ENCODE measurements at places on chromosomes 12 and 14.

GRCh38 chr14:35666429-35667043 lies 132.6 kb downstream of the INSM2 start:
- DNase-seq: no peak

- DNase-seq: no peak
Measured at GRCh38 chr12:89236237-89236636, 116.1 kb downstream of the DUSP6 start.

DNA sequence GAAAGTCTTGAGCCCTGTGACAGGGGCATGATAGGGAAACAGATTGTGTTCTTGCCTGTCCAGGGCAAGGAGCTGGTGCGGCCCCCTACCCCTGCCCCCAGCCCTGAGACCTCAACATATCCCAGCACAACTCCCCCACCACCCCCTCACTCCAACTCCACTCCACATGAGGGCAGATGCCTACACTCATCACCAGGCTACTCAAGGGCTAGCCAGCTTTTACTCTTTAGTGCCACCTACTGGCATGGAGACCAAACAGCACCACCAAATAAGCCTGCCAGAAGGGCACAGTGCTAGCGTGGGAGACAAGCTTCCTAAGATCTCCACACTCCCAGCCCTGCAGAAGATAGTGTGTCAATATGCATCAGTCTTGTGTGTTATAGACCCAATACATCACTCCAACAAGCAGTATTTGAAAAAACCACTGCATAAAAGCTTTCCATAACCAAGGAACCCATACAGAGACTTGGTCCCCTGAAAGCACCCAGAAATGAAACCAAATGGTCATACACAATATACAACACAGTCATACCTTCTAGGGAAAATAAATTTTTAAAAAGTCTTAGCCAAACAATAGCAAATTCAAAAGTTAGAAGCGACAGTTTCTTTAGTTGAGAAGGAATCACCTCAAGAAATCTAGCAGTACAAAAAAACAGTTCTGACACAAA lies 154.4 kb downstream of the KCNK10 start:
- DNase-seq: peak; percentile 22

DNA sequence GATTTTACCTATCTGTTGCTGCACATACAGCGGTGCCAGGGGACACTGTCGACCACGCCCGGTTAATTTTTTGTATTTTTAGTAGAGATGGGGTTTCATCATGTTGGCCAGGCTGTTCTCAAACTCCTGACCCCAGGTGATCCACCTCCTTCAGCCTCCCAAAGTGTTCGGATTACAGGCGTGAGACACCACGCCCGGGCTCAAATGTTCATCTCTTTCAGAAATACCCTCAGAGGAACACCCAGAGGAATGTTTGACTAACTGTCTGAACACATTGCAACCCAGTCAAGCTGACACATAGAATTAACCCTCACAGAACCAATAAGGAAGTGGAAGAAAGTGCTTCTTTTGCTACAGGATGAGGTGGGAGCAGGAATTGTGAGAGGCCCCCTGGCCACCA lies 15.0 kb upstream of the ETFBKMT start:
- DNase-seq: no peak

DNA sequence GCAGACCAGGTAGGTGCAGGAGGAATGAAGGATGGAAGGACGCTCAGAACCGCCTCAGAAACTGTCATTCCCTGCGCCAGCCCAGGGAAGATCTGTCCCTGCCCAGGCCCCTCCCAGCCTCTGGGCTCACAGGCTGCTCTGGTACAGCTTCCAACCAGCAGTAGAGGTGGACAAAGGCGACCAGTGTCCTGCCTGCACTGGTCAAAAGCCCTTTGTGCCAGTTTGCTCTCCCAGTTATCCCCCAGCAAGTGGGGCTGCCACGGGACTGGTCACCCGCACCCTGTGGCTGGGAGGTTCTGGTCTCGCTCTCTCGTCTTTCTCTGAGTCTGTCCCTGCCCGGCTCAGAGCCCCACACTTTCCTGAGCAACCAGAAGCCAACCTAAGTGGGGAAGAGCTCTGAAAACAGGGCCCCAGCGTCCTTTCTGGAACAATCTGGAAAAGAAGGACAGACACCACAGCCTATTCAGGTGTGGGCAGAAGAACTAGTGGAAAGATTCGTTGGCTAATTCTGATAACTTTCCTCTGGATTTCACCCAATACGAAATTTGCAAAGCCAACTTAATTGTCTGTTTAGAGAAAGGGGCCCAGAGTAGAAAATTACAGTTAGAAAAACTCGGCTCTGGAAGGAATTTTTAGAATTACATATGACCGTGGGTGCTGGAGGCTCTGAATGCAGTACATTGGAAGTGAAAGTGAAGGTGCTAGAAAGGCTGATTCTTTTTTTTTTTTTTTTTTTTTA lies 21.7 kb downstream of the SNRNP35 start:
- DNase-seq: no peak

DNA sequence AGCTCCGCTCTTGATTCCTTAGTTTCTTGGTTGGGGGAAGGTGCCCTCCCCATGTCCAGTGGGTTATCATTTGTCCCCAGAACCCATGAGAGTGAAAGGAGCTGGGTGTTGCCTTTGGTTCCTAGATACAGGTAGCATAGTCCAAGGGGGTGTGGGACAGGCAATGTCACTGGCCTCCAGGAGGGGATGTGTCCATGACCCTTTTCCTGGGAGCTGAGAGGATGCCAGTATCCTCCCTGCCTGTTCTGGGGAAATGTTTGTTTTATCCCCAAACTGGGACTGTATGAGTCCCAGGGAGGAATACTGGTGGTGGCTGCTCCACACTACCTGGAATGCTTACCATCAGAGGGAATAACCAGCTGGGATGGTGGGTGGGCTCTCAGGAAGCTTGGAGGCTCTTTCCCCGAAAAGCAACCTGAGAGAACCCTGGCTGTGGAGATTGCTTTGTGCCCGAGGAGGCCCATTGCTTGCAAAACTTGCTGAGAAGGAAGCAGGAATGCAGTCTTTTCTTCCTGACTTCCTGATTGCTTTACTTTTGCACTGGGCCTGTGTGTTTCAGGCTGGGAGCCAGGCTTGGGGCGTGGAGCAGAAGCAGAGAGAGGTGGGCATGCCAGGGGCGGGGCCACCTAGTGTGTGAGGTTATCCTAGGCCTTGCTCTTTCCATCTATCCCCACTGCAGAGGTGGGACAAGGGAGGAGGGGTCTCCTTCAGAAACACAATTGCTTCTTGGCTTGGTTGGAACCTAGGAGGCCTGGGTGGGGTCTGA lies 715 bp upstream of the SLC10A1 start:
- DNase-seq: no peak

GRCh38 chr14:68341411-68342212 lies 451.3 kb downstream of the ZFP36L1 start:
- DNase-seq: no peak

DNA sequence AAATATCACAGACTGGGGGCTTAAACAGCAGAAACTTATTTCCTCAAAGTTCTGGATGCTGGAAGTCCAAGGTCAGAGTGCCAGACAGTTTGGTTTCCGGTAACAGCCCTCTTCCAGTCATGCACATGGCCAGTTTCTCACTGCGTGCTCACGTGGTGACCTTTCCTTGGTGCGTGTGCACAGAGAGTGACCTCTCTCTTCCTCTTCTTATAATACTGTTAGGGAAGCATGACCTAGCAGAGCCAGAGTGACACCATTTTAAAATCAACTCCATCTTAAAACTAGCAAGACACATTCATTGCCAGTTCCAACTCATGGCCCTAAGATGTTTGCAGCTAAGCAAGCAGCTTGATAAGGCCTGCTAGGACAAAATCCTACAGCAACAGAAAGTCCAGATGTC lies 221.5 kb upstream of the DAAM1 start:
- DNase-seq: no peak

DNA sequence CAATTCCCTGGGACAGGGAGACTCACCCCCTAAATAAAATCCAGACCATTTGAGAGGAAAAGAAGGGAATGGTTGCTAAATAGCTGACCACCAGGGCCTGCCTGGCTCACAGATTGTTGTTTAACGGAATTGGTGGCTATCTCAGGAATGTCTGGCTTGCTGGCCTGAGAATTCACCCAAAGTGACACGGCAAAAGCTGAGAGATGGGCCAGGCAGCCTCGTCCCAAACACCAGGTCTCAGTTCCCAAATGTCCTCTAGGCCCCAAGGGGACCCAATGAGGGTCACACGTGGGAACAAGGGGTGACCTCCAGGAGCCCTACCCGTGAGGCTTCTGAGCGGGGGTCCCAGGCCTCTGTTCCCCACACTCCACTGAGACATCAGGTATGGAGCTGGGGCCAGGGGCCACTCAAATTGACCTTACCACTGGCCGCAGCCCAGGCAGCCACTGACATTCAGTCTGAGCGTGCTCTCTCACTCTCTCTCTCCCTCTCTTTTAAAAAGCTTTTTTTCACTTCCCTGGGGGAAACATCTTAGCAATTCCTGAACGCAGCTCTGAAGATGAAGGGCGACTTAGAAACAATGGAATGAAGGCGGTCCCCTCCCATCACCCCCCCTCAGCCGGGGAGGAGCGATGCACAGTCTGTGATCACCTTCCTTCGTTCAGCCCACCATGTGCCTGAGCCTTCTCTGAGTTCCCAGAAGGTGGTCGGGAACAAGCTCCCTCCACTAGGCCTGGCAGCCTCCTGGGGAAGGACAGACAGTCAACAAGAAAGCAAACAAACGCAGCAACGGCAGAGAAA lies 131.2 kb downstream of the SCARB1 start:
- DNase-seq: no peak

DNA sequence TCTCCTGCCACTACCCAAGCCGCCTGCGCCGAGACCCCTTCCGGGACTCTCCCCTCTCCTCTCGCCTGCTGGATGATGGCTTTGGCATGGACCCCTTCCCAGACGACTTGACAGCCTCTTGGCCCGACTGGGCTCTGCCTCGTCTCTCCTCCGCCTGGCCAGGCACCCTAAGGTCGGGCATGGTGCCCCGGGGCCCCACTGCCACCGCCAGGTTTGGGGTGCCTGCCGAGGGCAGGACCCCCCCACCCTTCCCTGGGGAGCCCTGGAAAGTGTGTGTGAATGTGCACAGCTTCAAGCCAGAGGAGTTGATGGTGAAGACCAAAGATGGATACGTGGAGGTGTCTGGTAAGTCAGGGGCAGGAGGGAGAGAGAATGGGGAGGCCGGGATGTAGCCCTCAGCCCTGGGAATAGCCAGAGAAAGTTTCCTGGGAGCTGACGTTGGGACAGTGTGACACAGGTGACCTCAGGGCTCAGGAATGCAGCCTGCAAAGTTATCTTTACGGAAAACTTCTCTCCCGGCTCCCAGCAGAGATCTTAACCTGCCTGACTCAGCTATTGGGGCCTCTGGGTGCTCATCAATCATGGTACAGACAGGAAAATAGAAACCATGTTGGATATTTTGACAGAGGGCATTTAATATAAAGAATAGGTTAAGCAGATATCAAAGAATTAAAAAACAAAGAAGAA lies 747 bp downstream of the HSPB8 start:
- no peak for DNase-seq

- no peak for DNase-seq
Measured at GRCh38 chr14:73780391-73780790, 66.2 kb upstream of the PNMA1 start.

DNA sequence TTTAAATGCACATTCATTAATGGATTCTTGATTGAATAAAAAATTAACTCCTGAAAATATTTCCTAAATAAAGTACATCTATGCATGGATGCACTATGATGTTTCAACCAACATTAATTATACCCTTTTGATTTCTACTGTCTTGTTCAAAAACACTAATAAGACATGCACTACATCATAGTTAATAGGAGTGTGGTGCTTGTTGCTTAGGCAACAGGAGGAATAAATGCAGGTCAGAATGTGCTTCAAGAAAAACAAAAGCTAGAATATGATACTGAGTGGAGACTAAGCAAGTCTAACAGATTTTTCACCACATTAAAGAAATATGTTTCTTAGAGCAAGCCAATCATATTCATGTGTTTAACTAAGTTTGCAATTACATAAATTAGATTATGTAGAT lies 495.8 kb upstream of the GARIN6 start:
- no peak for DNase-seq

DNA sequence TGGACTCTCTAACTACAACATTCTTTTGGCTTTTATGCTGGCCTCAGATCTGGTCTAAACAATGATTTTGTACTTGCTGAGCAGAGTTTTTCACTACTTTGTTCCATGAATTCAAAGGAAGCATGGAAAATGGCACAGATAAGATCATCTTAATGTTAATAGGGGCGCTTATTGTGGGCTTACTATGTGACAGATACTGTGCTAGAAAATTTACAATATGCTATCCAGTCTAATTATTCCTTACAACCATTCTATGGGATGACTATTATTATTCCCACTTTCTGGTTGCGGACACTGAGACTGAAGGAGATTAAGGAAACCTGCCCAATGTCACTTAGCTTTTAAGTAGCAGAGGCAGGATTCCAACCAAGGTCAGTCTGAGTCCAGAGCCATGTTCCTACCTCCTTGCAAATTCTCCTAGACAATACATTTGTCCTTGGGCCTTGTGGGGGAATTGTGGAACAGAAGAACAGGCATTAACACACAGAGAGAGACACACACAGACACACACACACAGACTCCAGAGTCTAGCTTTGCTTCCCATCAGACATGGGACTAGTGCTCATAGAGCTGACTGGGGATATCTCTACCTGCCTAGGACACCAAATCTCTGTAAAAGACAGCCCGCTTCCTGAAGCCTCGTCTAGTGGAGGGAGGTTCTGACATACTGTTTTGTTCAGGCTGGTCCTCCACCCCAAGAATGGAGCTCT lies 107.7 kb downstream of the SLC38A1 start:
- DNase-seq: no peak

DNA sequence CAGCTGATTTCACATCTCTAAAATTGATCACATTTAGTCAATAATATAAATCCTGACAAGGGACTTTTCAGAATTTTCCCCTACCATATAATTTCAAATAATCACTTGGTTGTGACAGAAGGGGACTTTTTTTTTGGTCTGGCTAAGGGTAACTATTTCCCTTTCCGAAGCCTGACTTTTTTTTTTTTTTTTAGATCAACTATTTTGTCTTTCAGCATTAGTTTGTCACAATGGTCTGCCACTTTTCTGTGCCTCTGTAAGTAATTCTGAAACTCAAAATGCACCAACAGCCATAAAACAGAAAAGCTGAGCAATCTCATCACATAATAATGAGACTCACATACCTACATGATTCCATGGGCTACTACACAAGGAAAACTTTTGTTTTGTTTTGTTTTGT lies 266.4 kb downstream of the SSPN start:
- DNase-seq: no peak

DNA sequence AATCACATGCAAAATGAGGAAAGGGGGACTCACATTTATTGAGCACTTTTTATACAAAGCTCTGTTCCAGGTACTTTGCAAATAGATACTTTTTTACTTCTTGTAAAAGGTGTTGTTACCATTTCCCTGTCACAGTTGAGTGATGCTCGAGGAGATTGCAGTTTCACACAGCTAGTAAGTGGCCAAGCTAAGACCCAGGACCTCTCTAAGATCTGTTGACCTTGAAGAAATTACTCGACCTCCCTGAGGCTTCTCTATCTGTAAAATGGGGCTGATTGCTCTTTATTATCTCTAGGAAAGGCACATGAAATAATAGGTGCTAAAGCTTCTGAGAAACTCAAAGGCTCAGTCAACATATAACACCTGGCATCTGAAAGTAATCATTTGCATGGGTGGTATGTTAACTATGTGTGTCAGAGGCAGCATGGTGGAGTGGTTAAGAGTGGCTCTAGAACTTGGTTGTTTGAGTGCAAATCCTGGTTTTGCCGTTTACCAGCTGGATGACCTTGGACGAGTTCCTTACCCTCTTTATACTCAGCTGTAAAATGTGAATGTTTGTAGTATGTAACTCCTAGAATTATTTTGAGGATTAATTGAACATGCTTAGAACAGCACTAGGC lies 41.5 kb downstream of the IFT81 start:
- DNase-seq: no peak

- DNase-seq: no peak
Measured at GRCh38 chr14:24924544-24924943, 125.4 kb downstream of the STXBP6 start.
